ENCODE measurements at places on chromosomes 12 and 14.

- H3K27ac ChIP-seq = no peak overlapping the region
- peaks cover 13% of the 10 kb centered on the region for H3K4me1 ChIP-seq
- no peak overlapping the region for H3K4me3 ChIP-seq
Measured at GRCh38 chr14:74237441-74237840, 1.8 kb upstream of the VSX2 start.

GRCh38 chr12:54379398-54380201 lies 4.9 kb downstream of the ZNF385A start:
- no peaks in the 10 kb centered on the region for H3K27me3 ChIP-seq
- H3K36me3 ChIP-seq = no peaks in the 10 kb centered on the region
- peaks cover 12% of the 10 kb centered on the region for H3K4me1 ChIP-seq

DNA sequence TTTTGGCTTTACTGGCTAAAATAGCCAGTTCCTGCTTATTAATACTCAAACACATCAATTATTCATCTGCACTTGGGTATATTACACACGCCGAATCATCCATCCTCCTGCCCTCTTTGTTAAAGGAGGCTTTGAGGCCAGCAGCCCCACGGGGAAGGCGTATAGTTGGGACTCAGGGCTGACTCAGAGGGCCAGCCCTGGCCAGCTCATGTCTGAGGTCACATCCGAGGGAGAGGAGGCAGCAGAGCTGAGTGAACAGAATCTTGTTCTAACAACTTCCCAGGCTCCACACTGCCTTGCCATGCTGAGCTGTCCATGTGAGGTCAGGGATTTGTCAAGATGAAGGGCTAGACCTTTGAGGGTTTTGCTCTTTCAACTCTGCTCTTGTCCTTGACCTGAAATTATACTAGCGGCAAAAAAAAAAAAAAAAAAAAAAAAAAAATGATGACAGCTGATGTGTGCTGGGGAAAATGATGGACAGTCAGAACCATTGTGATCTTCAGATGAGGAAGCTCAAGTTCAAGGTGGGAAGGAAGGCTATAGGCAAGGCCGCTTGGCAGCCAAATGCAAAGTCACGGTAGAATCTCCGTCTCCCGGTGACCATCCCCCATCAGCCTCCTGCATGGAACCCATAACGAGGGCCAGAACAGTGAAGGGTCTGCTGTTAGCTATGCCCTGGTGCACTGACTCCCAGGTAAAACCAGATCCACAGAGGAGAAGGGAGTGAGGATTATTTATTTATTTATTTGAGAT lies 12.5 kb upstream of the MARK3 start:
- no peaks in the 10 kb centered on the region for H3K36me3 ChIP-seq
- no peaks in the 10 kb centered on the region for H3K4me1 ChIP-seq
- H3K27ac ChIP-seq = no peak overlapping the region
- H3K27me3 ChIP-seq = peaks cover 2% of the 10 kb centered on the region

DNA sequence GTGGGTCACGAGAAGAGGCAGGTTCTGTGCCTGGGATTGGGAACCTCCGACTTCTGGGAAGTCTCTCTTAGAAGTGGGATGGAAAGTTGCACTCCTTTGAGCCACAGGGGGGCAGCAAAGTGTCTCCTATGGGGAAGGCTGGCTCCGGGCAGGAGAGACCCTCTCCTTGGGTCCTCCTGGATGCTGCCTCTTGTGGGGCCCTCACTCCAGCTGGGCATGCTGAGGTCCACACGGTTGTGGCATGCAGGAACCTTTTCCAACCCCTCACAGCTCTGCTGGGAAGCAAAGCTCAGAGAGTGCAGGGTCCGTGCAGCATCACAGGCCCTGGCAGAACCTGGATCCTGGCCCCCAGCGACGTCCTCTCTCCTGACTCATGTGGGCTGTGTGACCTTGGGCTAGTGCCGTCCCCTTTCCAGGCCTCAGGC lies 17.4 kb downstream of the SDSL start:
- no peak overlapping the region for H3K4me3 ChIP-seq
- no peaks in the 10 kb centered on the region for H3K27me3 ChIP-seq
- no peak overlapping the region for H3K27ac ChIP-seq
- DNase-seq = peak; percentile 31
- H3K36me3 ChIP-seq = no peaks in the 10 kb centered on the region
- H3K4me1 ChIP-seq = no peaks in the 10 kb centered on the region

- H3K27ac ChIP-seq = no peak overlapping the region
- no peak overlapping the region for H3K4me3 ChIP-seq
- no peak for DNase-seq
- H3K4me1 ChIP-seq = no peaks in the 10 kb centered on the region
- H3K36me3 ChIP-seq = no peaks in the 10 kb centered on the region
- H3K27me3 ChIP-seq = no peaks in the 10 kb centered on the region
Measured at GRCh38 chr14:87696485-87696884, 296.5 kb downstream of the GALC start.

- no peak overlapping the region for H3K27ac ChIP-seq
- H3K36me3 ChIP-seq = peaks cover 5% of the 10 kb centered on the region
- H3K4me1 ChIP-seq = no peaks in the 10 kb centered on the region
- DNase-seq = no peak
- H3K4me3 ChIP-seq = no peak overlapping the region
Measured at GRCh38 chr14:96978525-96979272, 181.5 kb downstream of the VRK1 start.

DNA sequence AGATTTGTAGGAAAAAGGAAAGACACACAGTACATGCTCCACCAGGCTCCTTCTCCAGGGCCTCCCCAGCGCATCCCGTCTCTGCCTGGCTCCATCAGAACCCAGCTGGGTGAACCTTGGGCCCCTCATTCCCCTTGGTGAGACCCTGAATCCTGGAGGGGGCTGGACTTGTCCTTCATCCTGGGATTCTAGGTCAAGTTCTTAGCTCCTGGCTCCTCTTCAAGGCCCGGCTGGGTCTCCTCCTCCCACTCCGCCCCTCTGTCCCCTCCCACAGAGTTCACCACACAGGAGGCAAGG lies 49.2 kb downstream of the PSMA6 start:
- no peaks in the 10 kb centered on the region for H3K36me3 ChIP-seq
- no peaks in the 10 kb centered on the region for H3K27me3 ChIP-seq
- no peak for DNase-seq
- peaks cover 43% of the 10 kb centered on the region for H3K4me1 ChIP-seq
- peak overlapping the region; percentile 64 for H3K27ac ChIP-seq
- no peak overlapping the region for H3K4me3 ChIP-seq

GRCh38 chr12:7073946-7074345 lies 13.4 kb downstream of the C1S start:
- peaks cover 6% of the 10 kb centered on the region for H3K4me1 ChIP-seq
- no peak for DNase-seq
- peaks cover 29% of the 10 kb centered on the region for H3K27me3 ChIP-seq
- H3K27ac ChIP-seq = no peak overlapping the region
- H3K36me3 ChIP-seq = no peaks in the 10 kb centered on the region
- H3K4me3 ChIP-seq = no peak overlapping the region

DNA sequence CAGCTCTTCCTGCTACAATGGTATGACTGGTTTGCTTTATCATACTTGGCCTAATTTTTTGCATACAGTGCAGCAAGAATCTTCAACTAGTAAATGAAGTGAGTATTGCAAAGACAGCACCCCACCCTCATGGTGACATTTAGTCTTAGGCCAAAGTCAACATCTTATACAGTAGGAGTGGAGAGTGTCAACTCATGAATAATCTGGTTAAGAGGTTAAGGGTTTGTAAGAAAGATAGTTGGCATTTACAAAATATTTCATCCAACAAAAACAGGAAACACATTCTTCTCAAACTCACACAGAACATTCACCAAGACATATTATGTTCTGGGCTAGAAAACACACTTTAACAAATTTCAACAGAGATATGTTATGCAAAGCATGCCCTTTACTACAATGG lies 2.2 kb upstream of the OAS1 start:
- peaks cover 61% of the 10 kb centered on the region for H3K4me1 ChIP-seq
- H3K36me3 ChIP-seq = peaks cover 28% of the 10 kb centered on the region
- no peak overlapping the region for H3K4me3 ChIP-seq
- peak overlapping the region; percentile 37 for H3K27ac ChIP-seq
- DNase-seq = no peak

GRCh38 chr12:53568809-53569557 lies 57.2 kb downstream of the ATF7 start:
- H3K4me1 ChIP-seq = peaks cover 30% of the 10 kb centered on the region
- no peak for DNase-seq
- peaks cover 9% of the 10 kb centered on the region for H3K36me3 ChIP-seq
- H3K27me3 ChIP-seq = no peaks in the 10 kb centered on the region
- no peak overlapping the region for H3K27ac ChIP-seq

GRCh38 chr14:77864085-77864484 lies 64.2 kb downstream of the ADCK1 start:
- H3K27ac ChIP-seq = no peak overlapping the region
- no peaks in the 10 kb centered on the region for H3K4me1 ChIP-seq
- no peak overlapping the region for H3K4me3 ChIP-seq

DNA sequence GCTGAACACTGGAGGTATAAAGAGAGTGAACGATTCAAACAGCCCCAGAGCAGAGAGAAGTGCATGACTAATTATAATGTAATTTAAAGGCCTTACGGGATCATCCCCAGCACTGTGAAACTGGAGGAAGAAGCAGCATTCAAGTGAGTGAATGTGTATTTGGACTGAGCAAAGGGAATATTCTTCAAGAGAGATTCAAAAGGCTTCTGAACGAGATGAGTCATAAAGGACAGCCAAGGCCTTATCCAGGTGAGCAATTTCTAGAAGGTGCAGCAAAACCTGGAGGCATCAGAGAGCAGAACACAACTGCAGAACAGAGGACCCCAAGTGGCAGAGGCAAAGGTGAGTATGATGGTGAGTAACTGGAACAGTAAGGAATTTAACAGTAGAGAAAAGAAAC lies 127.2 kb downstream of the BCAT1 start:
- no peak overlapping the region for H3K4me3 ChIP-seq
- H3K4me1 ChIP-seq = no peaks in the 10 kb centered on the region
- H3K27ac ChIP-seq = no peak overlapping the region
- H3K36me3 ChIP-seq = peaks cover 17% of the 10 kb centered on the region
- DNase-seq = no peak

GRCh38 chr12:45974883-45975282 lies 15.5 kb downstream of the SCAF11 start:
- H3K27me3 ChIP-seq = no peaks in the 10 kb centered on the region
- H3K4me1 ChIP-seq = peaks cover 52% of the 10 kb centered on the region
- peaks cover 60% of the 10 kb centered on the region for H3K36me3 ChIP-seq
- H3K27ac ChIP-seq = no peak overlapping the region
- no peak overlapping the region for H3K4me3 ChIP-seq

DNA sequence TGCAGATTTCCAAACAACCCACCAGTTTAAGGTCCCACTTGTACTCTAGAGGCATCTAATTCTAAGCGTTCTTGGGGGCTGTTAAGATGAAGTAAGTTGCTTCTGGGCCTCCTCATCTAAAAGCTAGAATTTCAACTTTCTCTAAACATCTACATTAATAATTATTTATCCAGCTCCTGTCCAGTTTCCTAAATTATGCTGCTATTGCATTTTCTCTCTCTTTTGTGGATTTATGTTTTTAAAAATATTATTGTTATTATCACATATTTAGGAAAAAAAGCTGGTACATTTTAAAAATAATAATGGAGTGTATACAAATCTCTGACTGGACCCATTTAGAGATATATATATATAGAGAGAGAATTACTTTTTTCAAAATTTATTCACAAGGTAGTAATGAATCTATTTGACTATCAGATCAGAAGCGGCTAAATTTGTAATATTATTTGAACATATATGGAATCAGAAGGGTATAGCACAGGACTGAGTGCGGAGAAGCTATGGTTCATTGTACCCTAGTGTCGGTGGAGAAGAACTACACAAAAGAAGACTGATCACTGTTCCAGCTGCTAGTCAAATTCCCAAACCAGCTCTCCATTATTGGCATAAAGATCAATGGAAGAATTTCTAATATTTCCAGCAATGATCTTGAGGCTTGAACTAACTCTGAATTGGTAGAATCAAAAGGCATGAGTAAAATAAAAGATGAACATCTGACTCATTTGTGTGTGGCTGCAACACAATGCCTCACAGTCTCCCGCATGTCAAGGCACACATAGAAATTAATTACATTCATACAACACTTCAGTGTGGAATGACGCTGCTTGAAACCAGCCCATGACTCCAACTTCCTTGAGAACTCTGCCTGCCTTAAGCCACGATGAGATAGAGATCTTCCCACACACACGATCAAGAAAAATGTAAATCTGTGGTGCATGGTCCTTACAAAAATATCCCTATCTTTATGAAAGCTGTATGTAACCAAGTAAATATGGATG lies 433.4 kb upstream of the OR4E1 start:
- H3K36me3 ChIP-seq = no peaks in the 10 kb centered on the region
- peak overlapping the region; percentile 68 for H3K4me3 ChIP-seq
- H3K27ac ChIP-seq = peak overlapping the region; percentile 57
- H3K27me3 ChIP-seq = no peaks in the 10 kb centered on the region
- no peak for DNase-seq

DNA sequence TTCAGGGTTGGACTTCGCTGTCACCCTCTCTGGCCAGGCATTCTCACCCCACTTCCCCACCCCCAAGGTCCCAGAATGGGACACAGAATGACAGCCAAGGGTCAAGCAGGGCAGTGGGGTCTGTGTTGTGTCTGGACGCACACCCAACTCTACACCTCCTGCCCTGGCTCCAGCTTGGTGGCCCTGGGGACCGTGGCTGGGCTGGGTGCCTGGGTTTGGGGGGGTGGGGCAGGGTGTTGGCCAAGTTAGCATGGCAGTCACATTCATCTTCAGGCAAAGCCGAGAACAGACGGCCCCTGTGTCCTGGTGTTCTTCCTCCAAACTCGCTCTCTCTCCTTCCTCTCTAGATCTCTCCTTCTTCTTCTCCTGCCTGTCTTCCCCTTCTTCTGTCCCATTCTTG lies 5.6 kb downstream of the LRP1 start:
- H3K36me3 ChIP-seq = no peaks in the 10 kb centered on the region
- H3K4me3 ChIP-seq = no peak overlapping the region
- DNase-seq = no peak
- H3K4me1 ChIP-seq = peaks cover 2% of the 10 kb centered on the region
- peaks cover 31% of the 10 kb centered on the region for H3K27me3 ChIP-seq
- no peak overlapping the region for H3K27ac ChIP-seq

DNA sequence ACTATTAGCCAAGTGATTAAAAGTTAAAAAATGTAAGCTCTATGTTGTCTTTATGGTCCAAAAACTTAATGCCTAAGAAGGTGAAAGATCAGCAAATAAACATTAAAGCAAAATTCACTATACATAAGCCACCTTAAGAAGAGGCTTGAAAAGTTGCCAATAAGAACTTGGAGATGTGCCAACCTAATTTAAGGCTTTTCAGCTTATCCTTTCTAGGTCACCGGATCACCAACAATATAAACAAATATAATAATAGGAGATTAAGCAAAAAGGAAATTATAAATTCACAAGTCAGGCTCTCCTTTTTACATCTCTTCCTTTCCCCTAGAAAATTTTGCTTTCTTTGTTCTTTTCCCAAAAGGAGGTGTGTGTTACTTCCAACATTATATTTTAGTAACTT lies 30.9 kb downstream of the SLC2A3 start:
- DNase-seq = no peak
- no peak overlapping the region for H3K4me3 ChIP-seq
- H3K36me3 ChIP-seq = no peaks in the 10 kb centered on the region

DNA sequence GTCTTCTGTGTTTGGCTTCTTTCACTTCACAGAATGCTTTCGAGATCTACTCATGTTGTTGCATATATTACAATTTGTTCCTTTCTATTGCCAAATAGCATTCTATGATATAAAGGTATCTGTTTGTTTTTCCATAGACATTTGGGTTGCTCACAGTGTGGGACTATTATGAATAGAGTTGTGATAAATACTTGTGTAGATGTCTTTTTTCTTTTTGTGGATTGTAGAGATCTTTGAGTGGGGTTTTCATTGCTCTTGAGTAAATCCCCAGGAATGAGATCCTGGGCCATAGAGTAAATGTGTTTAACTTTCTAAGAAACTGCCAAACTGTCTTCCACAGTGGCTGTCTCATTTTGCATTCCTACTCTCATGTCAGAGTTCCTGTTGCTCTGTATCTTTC lies 24.9 kb upstream of the CEBPE start:
- no peaks in the 10 kb centered on the region for H3K4me1 ChIP-seq
- H3K36me3 ChIP-seq = no peaks in the 10 kb centered on the region
- H3K4me3 ChIP-seq = no peak overlapping the region
- no peak for DNase-seq
- peaks cover 3% of the 10 kb centered on the region for H3K27me3 ChIP-seq
